Sigmoid colon (tissue), 7 donors: ENCODE measurements at places on chromosomes 5 and 9. TPM values are rescaled to one million over a fixed set of nuclear protein-coding genes. Genes with fewer than 3 reads are reported as not detected.

RASGRF2 gene
- total RNA-seq, result 7.3 TPM

ADRA1B gene
- 0.36 TPM for total RNA-seq

RLN1 gene
- total RNA-seq, result not detected

EPB41L4B gene
- 0.49 TPM for total RNA-seq

TRIP13 gene
- total RNA-seq, result 0.54 TPM

IFNK gene
- not detected for total RNA-seq

BARHL1 gene
- not detected for total RNA-seq

MYORG gene
- total RNA-seq, result 23.5 TPM

ARHGEF39 gene
- total RNA-seq, result 1.7 TPM

FOXD4 gene
- not detected for total RNA-seq
